ENCODE measurements at places on chromosomes 4 and X.
A peak's percentile ranks its signal among the peaks of the same experiment; 100 is the strongest.

DNA sequence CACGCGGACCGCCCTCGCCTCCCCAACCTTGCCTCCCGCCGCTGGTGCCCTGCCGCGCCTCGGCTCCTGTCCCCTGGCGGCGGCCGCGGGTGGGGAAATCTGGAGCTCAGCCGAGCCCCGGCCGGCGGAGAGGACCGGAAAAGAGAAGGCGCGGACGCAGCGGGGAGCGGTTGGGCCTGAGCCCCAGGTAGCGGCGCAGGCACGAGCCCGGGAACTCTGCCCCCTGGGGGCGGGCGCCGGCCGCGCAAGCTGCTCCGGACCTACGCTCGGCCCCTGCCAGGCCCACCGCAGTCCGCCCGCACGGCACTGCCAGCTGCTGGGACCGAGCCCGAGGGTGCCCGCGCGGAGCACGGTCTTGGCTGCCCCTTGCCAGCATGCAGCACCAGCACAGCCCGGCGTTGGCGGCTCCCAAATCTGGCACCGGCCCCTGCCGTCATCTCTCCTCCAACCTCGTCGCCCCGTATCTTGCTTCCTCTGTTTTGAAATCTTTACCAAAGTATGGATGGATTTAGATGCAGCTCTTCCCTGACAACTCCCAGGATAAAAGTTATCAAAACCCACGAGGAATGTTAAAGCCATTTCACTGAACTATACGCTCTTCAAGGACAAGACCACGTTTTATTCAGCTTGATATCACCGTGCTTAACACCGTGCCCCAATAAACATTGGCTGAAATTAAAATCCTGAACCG, at the start of gene PRSS12:
Gene PRSS12, minus strand, starts transcription at position 161 of the 691 bp plus-strand sequence. CDS start 283 bp downstream, outside the sequence.
- DNase-seq, result peak; percentile 31

- DNase-seq, result no peak
Observed at GRCh38 chr4:152515678-152516077, 20.2 kb downstream of the FBXW7 start.

- no peak for DNase-seq
Observed at GRCh38 chr4:177185579-177185978, 124.1 kb upstream of the NEIL3 start.

GRCh38 chr4:1312821-1313640, 23.3 kb downstream of the MAEA start:
- DNase-seq, result no peak

GRCh38 chr4:106978046-106978774, 57.9 kb downstream of the DKK2 start:
- DNase-seq, result no peak

DNA sequence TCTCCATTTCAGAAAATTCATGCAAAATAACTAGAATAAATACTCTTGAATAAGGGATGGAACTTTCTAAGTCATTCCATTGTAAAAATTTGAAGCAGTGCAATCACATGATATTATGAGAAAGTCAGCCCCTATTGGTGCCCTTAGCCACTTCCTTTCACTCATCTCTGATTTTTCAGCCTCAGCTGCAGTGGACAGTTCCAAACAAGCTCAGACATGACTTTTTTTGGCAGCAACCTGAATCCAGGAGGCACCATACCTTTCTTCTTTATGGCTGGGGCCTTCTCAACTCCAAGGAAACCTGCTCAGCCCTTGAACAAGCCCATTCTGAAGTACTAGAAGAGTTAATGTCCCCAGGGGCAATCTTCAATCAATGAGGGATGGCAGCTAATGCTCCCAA, 40.5 kb downstream of the MAPK10 start:
- DNase-seq, result no peak

DNA sequence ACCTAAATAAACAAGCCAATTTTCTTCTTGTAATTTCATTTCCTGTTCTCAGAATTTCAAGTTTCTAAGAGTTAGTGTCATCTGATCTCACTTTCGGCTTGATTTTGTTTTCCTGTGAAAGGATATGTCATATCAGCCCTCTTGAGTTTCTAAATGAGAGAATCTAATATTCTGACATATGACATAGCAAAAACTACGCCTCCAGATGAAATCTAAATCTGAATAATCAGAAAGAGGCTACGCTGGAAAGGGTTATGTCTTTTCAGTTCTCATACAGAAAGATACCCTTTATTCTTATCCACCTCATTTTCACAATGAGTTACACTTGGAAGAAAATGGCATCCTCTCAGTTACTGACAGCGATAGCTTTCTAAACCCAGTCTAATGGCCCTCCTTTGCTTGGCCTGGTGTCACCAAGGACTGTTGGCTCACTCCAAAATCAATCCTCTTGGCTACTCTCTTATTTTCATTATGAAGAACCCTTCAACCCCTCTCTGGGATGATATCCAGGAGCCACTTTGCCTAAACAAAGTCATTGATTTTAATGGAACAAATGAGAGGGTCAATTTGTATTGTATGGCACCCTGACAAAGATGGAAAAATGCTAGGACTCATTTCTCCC, 65.6 kb downstream of the ASB9 start:
- no peak for DNase-seq

- DNase-seq, result no peak
Observed at GRCh38 chr4:39626261-39626660, 12.4 kb downstream of the SMIM14 start.

DNA sequence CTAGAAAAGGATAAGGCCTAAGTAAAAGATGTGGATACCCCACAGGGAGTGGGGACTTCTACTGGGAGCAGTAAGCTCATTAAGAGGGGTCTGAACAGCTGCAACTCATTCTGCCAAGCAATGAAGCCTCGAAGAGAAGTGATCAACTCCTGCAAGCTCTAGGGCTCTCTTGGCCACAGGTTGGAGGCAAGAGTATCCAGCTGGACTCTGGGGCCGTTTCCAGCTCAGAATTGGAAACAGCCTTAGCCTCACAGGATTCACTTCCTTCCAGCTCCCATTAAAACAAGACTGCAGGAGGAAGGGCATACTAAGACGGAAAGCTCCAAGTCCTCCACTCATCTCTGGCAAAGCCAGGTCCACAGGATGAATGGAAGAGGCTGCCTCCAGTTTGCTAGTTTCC, 126.3 kb downstream of the ATG4A start:
- no peak for DNase-seq

DNA sequence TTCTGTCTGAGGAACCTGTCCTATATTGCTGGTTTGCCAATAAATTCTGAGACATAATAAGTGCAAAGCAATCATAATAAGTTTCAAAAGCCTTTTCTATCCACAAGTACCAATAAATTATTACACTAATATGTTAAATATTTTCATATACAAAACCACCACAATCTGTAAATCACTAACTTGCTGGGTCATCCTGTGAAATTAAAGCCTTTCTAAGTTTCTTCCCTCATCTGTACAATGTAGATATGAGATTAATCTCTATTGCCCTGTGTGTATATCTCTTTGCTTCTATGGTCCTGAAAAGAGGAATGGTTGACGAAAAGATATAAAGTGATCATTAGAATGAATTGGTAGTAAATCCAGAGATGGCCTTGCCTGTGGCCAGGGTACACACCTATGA, 231.6 kb downstream of the NR3C2 start:
- no peak for DNase-seq

DNA sequence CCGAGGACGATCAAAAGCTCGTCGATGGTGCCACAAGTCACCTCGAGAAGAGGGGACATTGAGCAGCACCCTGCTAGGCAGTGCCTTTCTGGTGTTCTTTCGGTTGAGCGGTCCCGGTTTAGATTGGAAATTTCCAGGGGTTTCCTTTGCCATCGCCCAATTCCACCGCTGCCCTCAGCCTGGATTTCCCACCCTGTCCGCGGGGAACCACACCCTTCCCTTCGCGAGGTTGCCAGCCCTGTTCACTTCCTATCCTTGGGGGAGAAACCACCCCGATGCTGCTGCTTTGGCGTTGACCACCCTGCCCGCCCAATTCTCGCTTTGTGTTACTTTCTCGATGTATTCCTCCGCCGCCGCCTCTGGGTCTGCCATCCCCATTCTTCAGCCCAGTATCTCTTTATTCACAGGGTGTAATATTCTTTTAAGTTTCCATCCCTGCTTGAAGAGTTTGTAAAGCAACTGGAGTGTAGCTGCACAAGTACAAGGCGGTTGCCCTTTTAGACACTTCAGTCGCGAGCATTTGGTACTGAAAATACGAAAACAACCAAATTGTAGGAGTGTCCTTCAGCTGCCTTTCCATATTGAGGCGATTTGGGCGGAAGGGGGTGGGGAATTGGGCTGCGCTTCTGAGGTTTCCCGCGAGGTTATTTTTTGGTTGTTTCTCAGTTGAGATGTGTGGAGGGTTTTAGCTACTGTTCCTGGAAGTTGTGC, 1.1 kb downstream of the OGT start:
- DNase-seq, result peak; percentile 12

DNA sequence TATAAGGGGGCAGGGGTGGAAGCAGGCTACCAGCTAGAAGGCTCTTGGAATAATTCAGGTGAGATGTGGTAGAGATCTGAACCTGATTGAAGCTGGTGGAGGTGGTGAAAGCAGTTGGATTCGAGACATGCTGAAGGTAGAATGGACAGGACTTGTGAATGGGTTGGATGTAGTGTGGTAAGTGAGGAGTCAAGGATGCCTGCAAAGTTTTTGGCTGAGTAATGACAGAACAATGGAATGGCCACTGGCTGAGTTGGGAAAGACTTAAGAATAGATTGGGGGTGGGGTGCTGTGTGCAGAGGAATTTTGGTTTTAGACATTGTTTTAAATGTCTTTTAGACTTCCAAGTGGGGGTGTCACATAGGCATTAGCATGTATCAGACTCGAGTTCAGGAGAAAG, 33.5 kb downstream of the HPF1 start:
- no peak for DNase-seq

- DNase-seq, result no peak
Observed at GRCh38 chr4:113406723-113407016, 354.9 kb downstream of the CAMK2D start.

GRCh38 chrX:101171883-101172400, 47.6 kb upstream of the DRP2 start:
- no peak for DNase-seq

GRCh38 chr4:29009908-29010307, 1710.3 kb upstream of the PCDH7 start:
- no peak for DNase-seq

DNA sequence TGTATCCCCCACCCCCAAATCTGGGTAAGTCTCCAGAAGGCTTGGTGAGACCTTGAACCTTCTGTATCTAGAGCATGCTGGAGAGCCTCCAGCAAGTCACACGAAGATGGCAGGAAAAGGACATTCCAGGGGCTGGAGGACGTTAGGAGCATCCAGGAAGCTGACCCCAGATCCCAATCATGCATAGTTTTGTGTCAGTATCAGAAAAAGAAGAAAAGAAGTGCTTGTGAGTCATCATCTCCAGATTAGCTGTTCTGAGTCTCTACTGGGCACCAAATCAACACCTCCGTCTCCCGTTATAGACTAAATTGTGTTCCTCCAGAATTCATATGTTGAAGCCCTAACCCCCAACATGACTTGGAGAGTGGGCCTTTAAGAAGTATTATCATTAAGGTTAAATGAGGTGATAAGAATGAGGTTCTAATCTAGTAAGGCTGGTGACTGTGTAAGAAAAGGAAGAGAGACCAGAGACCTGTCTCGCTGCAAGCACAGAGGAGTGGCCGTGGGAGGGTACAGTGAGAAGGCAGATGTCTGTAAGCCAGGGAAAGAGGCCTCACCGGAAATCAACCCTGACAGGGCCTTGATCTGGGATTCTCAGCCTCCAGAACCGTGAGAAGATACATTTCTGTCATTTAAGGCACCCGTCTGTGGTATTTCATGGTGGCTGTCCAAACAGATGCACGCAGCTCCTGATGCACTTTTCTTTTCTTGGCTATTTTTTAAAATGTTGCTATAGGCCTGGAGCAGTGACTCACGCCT, 38.1 kb upstream of the CLDN24 start:
- DNase-seq, result no peak

- no peak for DNase-seq
Observed at GRCh38 chrX:109283870-109284269, 198.0 kb downstream of the GUCY2F start.

DNA sequence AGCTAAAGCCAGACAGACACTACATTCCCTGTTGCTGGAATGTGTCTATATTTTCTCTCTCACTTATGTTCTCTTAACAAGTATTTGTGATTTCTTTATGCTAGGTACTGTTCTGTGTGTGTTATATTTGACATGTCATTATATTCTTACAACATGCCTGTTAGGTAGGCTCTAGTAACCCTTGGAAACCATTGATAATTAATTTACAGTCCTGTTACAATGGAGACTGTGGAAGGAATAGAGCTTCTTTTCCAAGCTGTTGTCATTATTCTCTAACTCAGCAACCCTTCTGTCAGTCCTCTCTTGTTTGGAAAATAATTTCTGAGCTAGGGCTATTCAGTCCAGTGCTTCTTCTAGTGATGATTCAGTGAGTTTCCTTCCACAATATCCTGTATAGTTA, 419.1 kb upstream of the BOD1L1 start:
- no peak for DNase-seq

GRCh38 chr4:184740980-184741391, 7.1 kb upstream of the CENPU start:
- no peak for DNase-seq

GRCh38 chrX:80430826-80431504, 10.7 kb downstream of the TENT5D start:
- DNase-seq, result no peak

DNA sequence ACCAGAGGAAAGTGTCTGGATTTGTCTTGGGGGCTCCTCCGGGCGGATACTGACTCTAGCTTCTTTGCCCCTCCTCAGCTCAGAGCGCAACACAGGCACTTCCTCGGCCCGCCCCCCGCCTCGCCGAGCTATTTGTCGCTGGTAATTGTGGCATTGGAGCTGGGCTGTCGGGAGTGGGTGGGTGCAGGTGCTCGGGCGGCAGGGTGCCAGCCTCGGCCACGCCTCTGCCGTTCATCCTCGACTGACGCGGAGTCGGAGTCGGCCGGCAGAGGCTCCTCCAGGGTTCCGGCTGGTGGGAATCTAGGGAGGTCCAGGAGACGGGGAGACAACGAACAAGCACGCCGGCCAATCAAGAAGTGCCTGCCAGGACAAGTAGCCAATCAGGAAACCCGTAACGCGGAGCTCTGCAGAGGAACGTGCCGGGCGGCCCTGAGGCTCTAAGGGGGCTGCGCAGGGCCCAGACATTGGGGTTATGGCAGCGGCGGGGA, 3.9 kb upstream of the SYN1 start:
- DNase-seq, result no peak

- DNase-seq, result no peak
Observed at GRCh38 chrX:135347381-135348016, 38.2 kb downstream of the ETDC start.

GRCh38 chr4:4758681-4759080, 100.8 kb upstream of the MSX1 start:
- DNase-seq, result no peak

DNA sequence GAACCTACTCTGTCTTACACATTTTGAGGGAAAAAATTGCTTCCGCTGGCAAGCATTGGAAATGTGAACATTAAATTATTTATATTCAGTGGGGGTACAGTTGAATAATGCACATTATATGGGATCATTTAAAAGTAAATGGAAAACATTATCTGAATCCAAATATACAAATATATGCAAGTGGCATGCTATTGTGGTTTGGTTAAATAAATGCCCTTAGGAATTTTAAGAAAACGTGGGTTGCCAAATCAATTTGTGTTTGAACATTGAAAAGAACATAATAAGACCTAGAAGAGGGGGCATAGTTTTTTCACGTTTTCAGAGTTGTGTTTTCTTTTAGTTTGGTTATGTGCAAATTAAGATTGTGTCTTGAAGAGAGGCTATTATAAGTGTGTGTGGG, 230.5 kb upstream of the PRKX start:
- no peak for DNase-seq
